ENCODE measurements at places on chromosomes 7 and 10.

GRCh38 chr10:15609246-15609645 lies 110.5 kb downstream of the ITGA8 start:
- DNase-seq, result no peak

- DNase-seq, result no peak
Observed at GRCh38 chr10:30819341-30820181, 190.0 kb upstream of the LYZL2 start.

DNA sequence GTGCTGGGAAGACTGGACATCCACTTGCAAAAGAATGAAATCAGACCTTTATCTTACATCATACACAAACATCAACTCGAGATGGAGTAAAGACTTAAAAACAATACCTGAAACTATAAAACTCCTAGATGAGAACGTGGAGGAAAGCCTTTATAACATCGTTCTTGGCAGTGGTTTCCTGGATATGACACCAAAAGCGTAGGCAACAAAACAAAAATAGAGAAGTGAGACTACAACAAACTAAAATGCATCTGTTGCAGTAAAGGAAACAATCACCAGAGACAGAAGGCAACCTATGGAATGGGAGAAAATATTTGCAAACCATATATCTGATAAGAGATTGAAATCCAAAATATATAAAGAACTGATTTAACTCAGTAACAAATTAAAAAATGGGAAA lies 33.3 kb downstream of the CC2D2B start:
- no peak for DNase-seq

GRCh38 chr7:130844811-130845580 lies 111.0 kb upstream of the KLF14 start:
- DNase-seq, result no peak

DNA sequence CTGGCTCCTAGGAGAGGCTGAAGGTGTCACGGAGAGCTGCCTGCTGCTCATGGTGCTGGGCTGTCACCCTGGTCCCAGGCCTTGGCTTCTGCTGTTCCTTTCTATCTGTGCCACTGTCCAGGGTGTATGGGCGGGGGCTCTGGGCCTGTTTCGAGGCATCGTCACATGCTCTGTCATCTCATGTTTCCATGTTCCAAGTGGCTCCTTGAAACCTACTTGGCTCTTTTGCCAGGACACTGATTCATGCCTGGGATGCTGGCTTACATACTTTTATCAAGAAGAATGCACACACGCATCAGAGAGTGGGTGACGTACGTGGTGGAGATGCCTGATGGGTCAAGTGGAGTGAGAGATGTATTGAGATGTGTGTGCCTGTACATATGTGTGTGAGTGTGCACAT lies 50.9 kb downstream of the ADCY1 start:
- no peak for DNase-seq
